ENCODE measurements at places on chromosomes 4 and X.

- no peak for DNase-seq
These were observed 8.4 kb upstream of the PLA2G12A start for GRCh38 chr4:109738104-109738872.

DNA sequence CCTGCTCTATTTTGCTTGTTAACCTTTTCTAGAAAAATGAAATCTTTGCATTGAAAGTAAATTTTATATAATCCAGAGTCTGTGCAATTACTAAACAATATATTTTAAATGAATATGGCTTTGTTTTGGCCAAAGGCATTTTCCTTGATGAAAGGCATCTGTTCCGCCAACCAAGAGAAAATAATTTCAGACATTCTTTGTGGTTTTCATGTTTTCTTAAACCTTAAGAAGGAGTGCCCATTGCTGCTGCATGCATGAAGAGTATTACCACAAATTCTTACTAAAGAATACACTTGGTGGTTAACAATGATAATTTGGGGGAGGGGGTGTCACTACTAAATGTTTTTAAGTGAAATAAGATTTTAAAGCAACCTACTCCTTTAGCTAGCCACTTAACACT lies 2.7 kb upstream of the PDGFC start:
- no peak for DNase-seq

DNA sequence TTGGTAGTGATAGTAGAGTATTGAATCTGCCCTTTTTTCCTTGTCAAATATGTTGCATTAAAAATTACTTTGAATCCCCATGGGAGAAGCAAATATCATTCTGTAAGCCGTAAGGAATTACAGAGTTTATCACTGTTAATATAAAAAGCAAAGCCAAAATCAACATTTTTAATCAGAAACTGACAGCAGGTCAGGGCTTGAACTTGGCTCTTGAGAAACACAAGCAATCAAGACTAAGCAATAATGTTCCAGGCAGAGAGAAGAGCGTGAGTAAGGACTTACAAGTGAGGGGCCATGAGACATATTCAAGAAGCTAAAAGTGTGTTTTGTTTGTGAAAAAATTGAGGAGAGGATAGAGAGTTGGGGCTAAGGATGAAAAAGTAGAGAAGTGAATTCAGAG lies 68.2 kb downstream of the ARHGAP6 start:
- DNase-seq: no peak

DNA sequence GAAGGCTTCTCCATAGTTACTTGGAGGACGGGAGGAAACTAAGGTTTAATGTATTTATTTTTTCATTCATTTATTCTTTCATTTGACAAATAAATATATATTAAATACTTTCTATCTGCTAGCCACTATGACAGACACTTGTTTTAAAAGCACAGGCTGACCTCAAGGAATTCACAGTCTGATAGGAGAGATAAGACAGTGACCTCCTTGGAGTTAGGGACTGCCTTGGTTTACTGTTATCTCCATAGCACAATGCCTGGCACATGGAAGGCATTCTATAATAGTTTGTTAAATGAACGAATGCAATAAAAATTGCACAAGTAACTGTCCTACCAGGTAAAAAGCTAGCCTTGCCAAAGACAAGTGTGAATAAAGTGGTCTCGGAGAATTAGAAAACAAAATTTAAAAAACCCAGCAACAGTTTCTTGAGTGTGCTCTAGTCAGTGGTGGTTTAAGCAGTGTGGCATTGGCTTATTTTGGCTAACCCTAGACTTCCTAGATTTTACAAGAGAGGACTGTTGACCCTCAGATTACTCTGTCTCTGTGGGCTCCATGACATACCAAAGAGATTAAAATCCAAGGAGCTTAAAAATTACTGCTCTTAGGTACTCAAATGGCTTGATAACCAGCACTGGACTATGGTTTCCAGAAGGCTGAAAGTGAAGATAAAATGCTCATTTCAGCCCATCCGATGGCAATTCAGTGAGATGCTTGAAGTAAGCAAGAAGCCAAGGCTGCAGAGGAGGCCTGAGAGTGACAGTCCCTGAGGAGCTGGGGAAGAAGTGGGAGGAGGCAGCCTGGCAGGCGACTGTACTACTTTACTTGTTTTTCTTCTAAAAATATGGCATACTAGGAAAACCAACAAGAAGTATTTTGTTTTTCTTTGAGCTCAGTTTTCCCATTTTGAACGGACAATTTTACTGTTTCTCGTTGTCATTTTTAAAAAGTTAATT lies 9.6 kb downstream of the AFP start:
- DNase-seq: no peak
